ENCODE measurements at places on chromosomes 4 and X.

GRCh38 chr4:127776620-127777019 lies 5.5 kb upstream of the HSPA4L start:
- no peak for DNase-seq

GRCh38 chr4:101183666-101184373 lies 163.5 kb downstream of the PPP3CA start:
- DNase-seq = no peak

DNA sequence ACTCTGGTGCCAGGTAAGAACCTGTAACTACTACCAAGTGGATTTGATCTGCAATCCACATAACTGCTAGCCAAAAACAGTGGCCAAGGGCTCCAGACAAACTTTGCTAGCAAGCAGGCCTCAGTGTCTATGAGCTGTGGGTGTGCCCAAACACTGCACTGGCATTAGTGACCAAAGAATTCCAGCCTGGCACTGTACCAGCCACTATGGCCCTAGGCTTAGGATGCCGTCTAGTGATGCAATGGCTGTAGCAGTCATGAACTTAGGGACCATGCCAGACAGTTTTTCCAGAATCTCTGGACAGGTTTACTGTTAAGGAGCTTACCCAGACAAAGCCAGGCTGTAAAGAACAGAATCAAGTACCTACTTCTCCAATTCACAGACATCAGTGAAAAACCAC lies 33.7 kb upstream of the PRR27 start:
- DNase-seq = no peak

DNA sequence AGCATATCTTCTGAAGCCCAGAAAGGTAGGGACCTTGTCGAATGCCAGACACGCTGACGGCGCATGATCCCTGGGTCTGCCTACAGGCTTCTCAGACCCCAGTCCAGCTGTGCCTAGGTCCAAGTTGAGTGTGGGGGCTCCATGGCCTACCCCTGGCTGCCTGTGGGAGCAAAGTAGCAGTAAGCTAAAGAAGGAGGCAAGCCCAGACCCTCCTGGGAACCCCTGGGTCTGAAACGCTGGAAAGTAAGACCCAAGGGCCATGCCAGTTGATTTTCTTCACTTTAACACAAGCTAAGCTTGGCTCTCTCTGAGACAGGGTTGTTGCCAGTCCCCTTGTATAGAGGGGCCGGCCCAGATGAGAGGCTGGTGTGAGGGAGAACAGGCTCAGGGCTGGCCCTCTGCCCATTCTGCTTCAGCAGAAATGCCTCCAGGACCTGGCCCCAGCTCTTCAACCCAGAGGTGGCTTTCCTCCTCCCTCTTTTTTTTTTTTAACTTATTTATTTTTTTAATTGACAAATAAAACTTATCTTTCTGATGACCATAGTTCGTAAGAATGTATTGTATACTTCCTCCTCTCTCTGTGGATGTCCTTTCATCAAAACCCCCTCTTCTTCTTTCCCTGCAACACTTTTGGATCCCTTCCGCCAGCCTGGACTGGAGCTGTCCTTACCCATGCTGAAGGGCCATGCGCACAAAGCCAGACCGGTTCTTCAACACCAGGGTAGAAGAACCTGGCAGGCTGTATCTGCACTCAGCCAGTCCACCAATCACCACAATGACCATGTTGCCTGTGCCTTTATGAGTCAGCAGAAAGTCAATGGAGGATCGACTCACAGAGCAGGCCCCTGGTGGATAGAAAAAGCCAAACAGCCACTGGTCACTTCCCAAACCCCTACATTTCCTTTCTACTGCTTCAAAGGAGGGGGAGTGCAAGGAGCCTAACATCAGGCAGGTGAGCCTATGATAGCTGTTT lies 7.1 kb downstream of the AWAT2 start:
- no peak for DNase-seq
